ENCODE measurements at places on chromosomes 13 and 19. TPM values are rescaled to one million over a fixed set of nuclear protein-coding genes. Genes with fewer than 3 reads are reported as not detected.

DNA sequence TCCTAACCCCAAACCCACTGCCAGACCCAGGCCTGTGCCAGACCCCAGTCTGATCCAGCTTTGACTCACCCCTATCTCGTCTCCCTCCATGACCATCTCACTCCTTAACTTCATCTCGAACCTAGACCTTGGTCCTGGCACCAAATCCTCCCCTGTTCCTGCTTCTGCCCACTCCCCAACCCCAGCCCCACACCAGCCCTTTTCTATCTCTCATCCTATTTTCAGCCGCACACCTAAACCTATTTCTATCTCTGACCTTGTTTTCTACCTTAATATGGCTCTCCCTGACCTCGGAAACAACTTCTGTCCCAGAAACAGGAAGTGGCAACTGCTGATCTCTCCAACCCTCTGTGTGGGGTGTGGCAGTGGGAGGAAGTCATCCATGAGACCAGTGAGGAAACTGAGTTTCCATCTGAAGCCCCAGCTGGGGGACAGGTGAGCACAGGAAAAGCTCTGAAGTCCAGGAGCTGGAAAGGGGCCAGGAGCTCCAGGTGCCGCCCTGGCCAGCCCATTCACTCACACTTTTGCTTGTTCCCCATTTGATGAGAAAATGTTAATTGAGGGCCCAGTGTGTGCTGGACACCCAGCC lies 13.7 kb downstream of the PTH2 start:
- H3K4me1 ChIP-seq, result no peaks in the 10 kb centered on the region
- no peak overlapping the region for H3K4me3 ChIP-seq
- no peaks in the 10 kb centered on the region for H3K36me3 ChIP-seq
- DNase-seq, result no peak
- H3K27me3 ChIP-seq, result no peaks in the 10 kb centered on the region

DNA sequence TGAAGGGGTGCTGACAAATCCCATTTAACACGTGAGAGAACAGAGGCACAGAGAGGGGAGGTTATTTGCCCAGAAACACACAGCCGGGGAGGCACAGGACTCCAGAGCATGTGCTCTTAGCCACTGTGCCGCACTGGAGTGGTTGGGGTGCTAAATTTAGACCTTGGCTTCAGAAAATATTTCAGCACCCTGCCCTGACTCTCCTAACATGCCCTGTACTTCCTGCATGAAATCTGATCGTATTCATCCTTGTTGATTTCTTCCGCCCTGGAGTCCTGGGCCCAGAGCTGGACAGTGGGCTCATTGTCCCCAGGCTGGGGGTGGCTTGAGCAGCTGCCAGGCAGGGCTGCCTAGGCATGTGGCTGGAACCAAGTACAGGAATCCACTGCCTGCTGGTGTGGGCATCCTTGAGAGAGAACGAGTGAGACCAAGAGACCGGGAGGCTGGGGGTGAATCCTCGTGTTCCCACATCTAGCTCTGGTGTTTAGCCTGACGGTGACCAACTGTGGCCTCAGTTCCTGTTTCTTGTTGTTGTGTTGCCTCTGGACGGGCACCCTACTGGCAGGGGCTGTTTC lies 5.3 kb downstream of the SLC27A1 start:
- H3K27me3 ChIP-seq, result no peaks in the 10 kb centered on the region
- H3K27ac ChIP-seq, result peak overlapping the region; percentile 41
- peaks cover 16% of the 10 kb centered on the region for H3K4me1 ChIP-seq

DNA sequence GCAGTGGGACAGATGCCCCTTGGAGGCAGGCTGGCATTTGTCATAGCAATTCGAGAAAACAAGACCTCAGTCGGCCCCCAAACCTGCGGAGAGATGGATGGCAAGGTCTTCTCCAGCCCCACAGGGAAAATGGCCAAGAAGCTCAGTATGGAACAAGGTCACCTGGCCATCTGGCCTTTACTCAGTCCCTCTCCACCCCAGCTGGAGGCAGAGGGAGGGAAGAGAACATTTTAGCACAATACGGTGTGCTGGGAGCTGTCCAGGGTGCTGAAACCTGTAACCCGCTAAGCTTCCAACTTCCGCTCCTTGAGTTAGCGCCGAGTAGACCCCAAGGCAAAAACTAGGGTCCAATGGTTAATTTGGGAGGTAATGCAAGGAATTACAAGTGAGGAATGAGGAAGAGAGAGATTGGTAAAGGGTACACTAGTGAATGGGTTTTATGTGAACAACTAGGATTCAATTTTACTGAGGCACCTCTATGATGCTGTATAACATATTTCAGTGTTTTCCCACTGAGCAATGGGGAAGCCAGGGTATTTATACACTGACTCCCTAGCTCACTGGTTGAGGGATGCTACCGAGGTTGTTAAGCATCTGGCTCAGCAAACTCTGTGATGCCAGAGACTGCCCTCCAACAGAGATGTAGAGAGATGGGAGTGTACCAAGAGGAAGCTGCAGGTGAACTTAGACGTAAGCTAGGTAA lies 64.3 kb downstream of the CACNA1A start:
- no peak overlapping the region for H3K27ac ChIP-seq
- H3K27me3 ChIP-seq, result no peaks in the 10 kb centered on the region
- no peaks in the 10 kb centered on the region for H3K4me1 ChIP-seq
- DNase-seq, result peak; percentile 5

DNA sequence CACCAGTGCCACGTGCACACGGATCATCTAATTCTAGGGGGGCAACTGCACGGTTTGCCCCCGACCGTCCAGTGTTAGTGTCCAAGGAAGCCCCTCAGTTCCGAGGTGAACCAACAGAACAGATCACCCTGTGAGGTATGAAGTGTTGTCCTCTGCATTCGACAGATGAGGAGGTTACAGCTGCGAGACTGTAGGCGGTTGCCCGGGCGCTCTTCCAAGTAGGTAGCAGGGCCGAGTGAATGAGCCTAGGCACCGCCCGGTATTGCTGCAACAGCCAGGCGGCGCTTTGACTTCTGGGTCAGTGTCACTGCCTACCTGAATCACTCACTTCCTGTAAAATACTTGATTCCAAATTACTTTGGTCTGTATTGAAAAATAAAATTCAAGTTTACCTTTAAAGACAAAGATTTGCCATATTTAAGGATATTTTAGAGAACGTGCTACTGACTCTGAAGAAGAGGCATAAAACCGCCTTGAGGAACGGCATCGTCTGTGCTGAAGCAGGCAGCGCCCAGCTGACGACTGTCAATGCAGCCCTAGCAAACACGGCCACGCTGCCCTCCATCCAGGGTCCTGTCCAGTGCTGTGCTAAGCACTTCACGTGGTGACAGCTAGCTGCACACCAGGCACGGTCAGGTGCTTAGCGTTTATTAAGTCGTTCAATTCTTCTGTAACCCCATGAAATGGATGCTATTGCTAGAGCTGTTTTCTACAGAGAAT lies 19.3 kb upstream of the RASA3 start:
- H3K4me1 ChIP-seq, result no peaks in the 10 kb centered on the region
- DNase-seq, result no peak
- H3K27ac ChIP-seq, result no peak overlapping the region
- no peaks in the 10 kb centered on the region for H3K36me3 ChIP-seq
- no peaks in the 10 kb centered on the region for H3K27me3 ChIP-seq
- H3K4me3 ChIP-seq, result no peak overlapping the region

DNA sequence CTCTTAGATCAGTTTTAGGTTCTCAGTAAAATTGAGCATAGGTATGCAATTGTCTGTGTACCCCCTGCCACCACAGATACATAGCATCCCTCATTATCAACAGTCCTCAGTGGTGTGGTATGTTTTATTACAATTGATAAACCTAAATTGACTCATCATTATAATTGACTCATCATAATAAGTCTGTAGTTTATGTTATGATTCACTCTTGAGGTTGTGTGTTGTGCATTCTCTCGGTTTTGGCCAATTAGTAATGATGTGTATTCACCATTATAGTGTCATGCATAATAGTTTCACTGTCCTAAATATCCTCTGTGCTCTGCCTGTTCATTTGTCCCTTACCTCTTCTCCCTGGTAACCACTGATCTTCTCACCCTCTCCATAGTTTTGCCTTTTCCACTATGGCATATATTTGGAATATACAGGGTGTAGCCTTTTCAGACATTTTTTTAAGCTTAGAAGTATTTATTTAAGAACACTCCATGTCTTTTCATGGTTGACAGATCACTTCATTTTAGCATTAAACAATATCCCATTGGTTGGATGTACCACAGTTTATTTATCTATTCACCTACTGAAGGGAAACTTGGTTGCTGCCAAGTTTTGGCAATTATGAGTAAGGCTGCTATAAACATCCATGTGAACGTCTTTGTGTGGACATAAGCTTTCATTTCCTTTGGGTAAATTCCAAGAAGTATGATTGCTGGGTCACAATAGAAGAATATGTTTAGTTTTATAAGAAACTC lies 1620.6 kb upstream of the MIR17HG start:
- H3K27ac ChIP-seq, result no peak overlapping the region
- H3K4me1 ChIP-seq, result no peaks in the 10 kb centered on the region
- no peak for DNase-seq
- no peaks in the 10 kb centered on the region for H3K36me3 ChIP-seq
- no peak overlapping the region for H3K4me3 ChIP-seq

The TYROBP gene
- total RNA-seq, result 10.1 TPM

Data from thyroid gland (tissue), 4 donors.